ENCODE measurements at places on chromosomes 11 and 22. TPM values are rescaled to one million over a fixed set of nuclear protein-coding genes. Genes with fewer than 3 reads are reported as not detected.

GRCh38 chr11:131944736-131945135 lies 574.3 kb downstream of the NTM start:
- H3K4me3 ChIP-seq, result no peak overlapping the region
- H3K27me3 ChIP-seq, result no peaks in the 10 kb centered on the region
- DNase-seq, result peak; percentile 47

GRCh38 chr11:121451986-121452608 lies at the start of gene SORL1:
SORL1 (plus strand) TSS chr11:121452314; CDS start chr11:121452332, 18 bp downstream.
- peaks cover 14% of the 10 kb centered on the region for H3K27me3 ChIP-seq
- no peaks in the 10 kb centered on the region for H3K36me3 ChIP-seq
- peak; percentile 75 for DNase-seq
- peak within 1 kb of the TSS; percentile 85 for H3K4me3 ChIP-seq
- peaks cover 91% of the 10 kb centered on the region for H3K4me1 ChIP-seq

DNA sequence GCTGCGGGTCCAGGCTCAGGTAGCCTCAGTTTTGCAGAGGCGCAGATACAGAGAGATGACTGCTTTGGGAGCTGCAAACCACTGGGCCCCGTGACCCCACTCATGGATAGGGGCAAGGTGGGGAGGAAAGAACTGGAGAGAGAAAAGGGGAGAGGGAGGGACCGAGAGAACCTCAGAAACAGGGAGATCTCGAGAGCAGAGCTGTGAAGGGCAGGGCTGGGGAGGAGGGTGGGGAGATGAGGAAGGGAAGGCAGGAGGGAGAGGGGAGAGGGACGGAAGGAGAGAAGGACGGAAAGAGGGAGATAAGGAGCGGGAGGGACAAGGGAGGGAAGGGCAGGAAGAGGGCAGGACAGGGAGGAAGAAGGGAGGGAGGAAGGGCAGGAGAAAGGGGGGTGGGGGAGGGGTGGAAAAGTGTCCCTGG lies 46.3 kb downstream of the IGLL1 start:
- H3K4me3 ChIP-seq, result no peak overlapping the region
- DNase-seq, result peak; percentile 65

DNA sequence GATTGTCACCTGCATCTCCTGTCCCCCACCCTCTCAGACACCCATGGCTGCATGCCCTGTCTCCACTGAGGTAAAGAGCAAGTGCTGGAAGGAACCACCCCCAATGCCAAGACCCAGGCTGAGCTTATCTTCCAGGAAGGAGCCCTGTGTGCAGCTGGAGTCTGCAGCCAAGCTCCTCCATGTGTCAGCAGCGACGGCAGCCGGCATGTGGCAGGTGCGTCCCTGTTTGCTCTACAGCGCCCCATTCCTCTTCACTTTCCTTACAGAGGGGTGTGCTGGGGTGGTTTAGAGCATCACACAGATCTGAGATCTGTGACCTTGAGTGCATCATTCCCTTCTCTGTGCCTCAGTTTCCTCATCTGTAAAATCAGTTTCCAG lies 7.7 kb upstream of the MN1 start:
- no peak overlapping the region for H3K27ac ChIP-seq
- peaks cover 7% of the 10 kb centered on the region for H3K4me1 ChIP-seq
- H3K36me3 ChIP-seq, result no peaks in the 10 kb centered on the region

GRCh38 chr11:78564490-78565467 lies 9.9 kb downstream of the NARS2 start:
- peaks cover 21% of the 10 kb centered on the region for H3K4me1 ChIP-seq
- no peak overlapping the region for H3K27ac ChIP-seq
- no peak overlapping the region for H3K4me3 ChIP-seq
- peaks cover 30% of the 10 kb centered on the region for H3K36me3 ChIP-seq
- no peaks in the 10 kb centered on the region for H3K27me3 ChIP-seq

DNA sequence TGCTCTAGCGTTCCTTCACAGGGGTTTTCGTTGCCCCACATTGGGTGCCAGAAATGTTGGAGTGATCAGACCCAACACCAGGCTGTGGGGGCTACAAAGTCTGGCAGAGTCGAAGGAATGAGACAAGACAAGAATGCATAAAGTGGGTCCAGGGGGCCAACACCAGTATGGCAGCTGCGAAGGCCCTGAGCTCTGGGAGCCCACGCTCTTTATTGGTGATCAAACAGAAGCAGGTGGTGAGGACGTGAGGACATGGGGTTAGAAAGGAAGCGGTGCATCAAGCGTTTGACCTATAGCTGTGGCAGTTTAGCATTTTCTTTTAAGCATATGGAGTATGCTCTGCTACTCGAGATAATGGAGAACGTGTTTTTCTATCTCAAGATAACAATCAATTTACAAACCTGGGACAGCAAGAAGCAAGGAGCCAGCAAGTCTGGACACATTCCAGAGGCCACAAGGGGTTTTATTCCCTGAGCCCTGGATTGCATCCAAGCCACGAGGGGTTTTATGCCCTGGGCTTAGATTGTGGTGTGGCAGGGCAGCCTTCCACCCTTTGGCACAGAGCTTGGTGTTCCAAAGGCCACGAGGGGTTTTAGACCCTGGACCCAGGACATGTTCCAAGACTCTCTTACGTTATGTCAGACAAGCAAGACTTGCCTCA lies 3.9 kb upstream of the DNAJB13 start:
- H3K4me3 ChIP-seq, result no peak overlapping the region
- DNase-seq, result no peak
- no peaks in the 10 kb centered on the region for H3K27me3 ChIP-seq
- no peaks in the 10 kb centered on the region for H3K4me1 ChIP-seq
- H3K36me3 ChIP-seq, result no peaks in the 10 kb centered on the region
- H3K27ac ChIP-seq, result no peak overlapping the region

- DNase-seq, result no peak
- no peaks in the 10 kb centered on the region for H3K27me3 ChIP-seq
- H3K4me3 ChIP-seq, result no peak overlapping the region
- H3K36me3 ChIP-seq, result no peaks in the 10 kb centered on the region
- H3K4me1 ChIP-seq, result peaks cover 6% of the 10 kb centered on the region
- H3K27ac ChIP-seq, result no peak overlapping the region
Observed at GRCh38 chr11:19646921-19647320, 65.7 kb upstream of the NAV2 start.

- H3K4me1 ChIP-seq, result peaks cover 41% of the 10 kb centered on the region
- H3K27me3 ChIP-seq, result no peaks in the 10 kb centered on the region
- H3K4me3 ChIP-seq, result no peak overlapping the region
- DNase-seq, result no peak
Observed at GRCh38 chr22:46829941-46830715, 67.7 kb downstream of the TBC1D22A start.

GRCh38 chr11:3905080-3905953 lies 49.9 kb downstream of the STIM1 start:
- no peak overlapping the region for H3K4me3 ChIP-seq
- H3K27ac ChIP-seq, result peak overlapping the region; percentile 71
- no peaks in the 10 kb centered on the region for H3K27me3 ChIP-seq
- no peaks in the 10 kb centered on the region for H3K36me3 ChIP-seq
- H3K4me1 ChIP-seq, result peaks cover 64% of the 10 kb centered on the region

GRCh38 chr11:1541474-1542204 lies 30.4 kb downstream of the DUSP8 start:
- H3K4me3 ChIP-seq, result no peak overlapping the region
- no peak overlapping the region for H3K27ac ChIP-seq
- no peaks in the 10 kb centered on the region for H3K36me3 ChIP-seq
- H3K27me3 ChIP-seq, result peaks cover 33% of the 10 kb centered on the region

GRCh38 chr11:126253265-126253664 lies 15.4 kb downstream of the SRPRA start:
- peaks cover 70% of the 10 kb centered on the region for H3K36me3 ChIP-seq
- no peak overlapping the region for H3K4me3 ChIP-seq
- H3K27me3 ChIP-seq, result no peaks in the 10 kb centered on the region
- no peak overlapping the region for H3K27ac ChIP-seq

- no peak for DNase-seq
- no peak overlapping the region for H3K27ac ChIP-seq
- H3K4me3 ChIP-seq, result no peak overlapping the region
- H3K36me3 ChIP-seq, result no peaks in the 10 kb centered on the region
Observed at GRCh38 chr11:66625041-66625751, 8.8 kb downstream of the RBM14 start.

DNA sequence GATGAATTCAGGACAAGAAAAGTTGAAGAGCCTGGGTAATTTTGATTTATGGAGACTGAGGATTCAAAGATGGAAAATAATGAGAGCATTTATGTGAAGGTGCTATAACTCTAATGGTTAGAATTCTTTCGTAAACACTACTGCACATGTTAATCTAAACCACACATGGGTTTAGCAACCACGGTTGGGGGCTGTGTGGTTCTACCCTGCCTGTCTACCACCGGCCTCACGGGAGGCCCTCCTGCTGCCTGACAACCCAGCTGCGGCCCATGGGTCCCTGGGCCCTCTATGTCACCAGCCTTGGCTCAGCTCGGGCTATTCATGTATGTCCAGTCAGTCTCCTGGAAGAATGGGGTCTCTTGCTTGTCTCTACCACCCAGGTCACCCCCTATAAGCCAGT lies 68.5 kb upstream of the ARFGAP3 start:
- no peak overlapping the region for H3K4me3 ChIP-seq
- no peaks in the 10 kb centered on the region for H3K36me3 ChIP-seq
- no peaks in the 10 kb centered on the region for H3K27me3 ChIP-seq
- peaks cover 85% of the 10 kb centered on the region for H3K4me1 ChIP-seq

DNA sequence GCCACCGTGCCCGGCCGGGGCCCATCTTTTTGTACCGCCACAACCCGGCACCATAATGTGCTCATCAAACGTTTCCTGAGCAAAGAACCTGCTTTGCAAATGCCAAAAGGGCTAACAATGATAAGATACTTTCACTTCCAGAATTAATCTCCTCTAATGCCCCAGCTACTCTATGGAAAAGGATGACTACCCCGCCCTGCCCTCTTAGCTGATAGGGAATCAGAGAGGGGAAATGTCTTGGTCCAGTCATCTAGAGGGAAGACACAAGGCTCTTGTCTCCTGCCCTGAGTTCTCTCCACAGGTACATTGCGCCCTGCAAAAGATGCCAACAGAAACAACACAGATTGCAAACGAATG lies 586 bp downstream of the TTLL1 start:
- peaks cover 14% of the 10 kb centered on the region for H3K4me1 ChIP-seq
- no peak for DNase-seq
- peak overlapping the region; percentile 62 for H3K27ac ChIP-seq
- no peaks in the 10 kb centered on the region for H3K36me3 ChIP-seq
- no peaks in the 10 kb centered on the region for H3K27me3 ChIP-seq

GRCh38 chr22:36734171-36735058 lies 30.9 kb upstream of the CACNG2 start:
- H3K27ac ChIP-seq, result no peak overlapping the region
- H3K36me3 ChIP-seq, result no peaks in the 10 kb centered on the region
- H3K4me1 ChIP-seq, result peaks cover 5% of the 10 kb centered on the region
- no peak for DNase-seq

GRCh38 chr11:16861862-16862261 lies 123.4 kb downstream of the C11orf58 start:
- H3K36me3 ChIP-seq, result no peaks in the 10 kb centered on the region
- no peaks in the 10 kb centered on the region for H3K4me1 ChIP-seq
- H3K4me3 ChIP-seq, result no peak overlapping the region
- no peaks in the 10 kb centered on the region for H3K27me3 ChIP-seq
- no peak for DNase-seq

DNA sequence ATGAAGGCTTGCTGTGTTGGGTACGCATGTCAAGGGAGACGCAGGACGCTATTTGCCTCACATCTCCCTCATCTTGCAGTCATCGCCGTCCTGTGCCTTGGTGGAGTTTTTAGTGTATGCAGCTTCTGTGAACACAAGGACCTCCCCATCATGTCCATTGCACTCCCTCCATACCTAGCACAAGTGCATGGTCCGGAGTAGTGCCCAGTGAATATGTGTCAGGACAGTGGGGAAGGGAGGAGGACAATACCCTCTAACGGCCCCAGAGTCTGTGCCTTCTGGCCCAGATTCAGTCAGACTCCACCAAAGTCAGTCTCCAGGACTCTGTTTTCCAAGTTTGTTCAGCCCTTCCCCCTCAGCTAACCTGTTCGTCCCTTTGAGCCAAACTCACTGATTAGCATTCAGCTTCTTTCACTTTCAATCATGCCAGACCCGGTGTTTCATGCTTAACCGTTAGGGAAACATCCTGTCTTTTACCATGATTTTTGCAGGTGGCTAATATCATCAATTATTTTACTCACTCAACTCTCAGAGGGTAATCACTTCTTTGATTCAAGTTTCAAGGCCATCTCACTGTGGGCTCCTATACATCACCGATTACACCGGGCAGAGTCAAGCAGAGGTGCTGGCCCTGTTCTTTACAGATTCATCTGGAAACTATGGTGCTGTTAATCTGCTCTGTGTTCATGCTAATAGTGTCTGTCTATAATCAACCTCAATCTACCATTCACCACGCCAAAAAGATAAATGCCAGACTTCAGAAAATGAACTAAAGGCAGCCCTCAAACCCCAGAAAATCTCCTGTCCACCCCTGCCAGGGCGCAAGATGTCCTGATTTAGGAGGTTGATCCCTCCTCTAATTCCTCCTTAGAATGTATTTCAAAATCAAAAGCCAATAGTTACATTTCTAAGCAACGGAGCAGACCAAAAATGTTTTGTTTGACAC lies 156.5 kb downstream of the RRAS2 start:
- H3K4me3 ChIP-seq, result no peak overlapping the region
- no peak for DNase-seq
- H3K27ac ChIP-seq, result no peak overlapping the region
- H3K36me3 ChIP-seq, result no peaks in the 10 kb centered on the region

DNA sequence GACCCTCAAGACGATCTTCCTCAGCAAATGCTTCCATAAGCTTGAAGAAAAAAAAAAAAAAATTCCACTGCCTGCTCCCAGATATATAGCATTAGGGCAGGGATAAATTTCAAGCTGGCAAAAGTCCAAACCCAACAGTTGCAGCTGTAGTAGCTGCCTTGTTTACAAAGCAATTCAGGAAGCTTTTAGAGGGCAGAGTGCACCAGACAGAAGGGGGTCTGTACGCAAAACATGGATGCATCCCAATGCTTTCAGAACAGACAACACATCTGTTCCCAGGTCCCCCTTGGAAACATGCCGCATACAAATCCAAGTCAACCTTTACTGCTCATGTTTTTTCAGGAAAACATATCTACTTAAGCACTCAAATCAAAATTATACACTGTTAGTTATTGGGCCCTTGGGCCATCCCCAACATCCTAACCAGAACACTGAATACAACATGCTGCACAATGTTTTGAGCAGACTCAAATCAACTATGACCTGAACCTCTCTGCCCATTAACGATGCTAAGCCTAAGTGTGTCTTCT lies 94.5 kb downstream of the CADM1 start:
- H3K4me3 ChIP-seq, result no peak overlapping the region
- H3K36me3 ChIP-seq, result no peaks in the 10 kb centered on the region
- no peaks in the 10 kb centered on the region for H3K4me1 ChIP-seq

Gene OR8H2
- not detected for total RNA-seq

Gene SMIM35
- not detected for total RNA-seq

Gene OR52I1
- not detected for total RNA-seq

Gene SYNGR1
- 7.2 TPM for total RNA-seq

Gene CHRDL2
- total RNA-seq, result 5.2 TPM

Measured in left lung (tissue), 14 donors.